ENCODE measurements at places on chromosomes 2 and 18. TPM values are rescaled to one million over a fixed set of nuclear protein-coding genes. Genes with fewer than 3 reads are reported as not detected.
A peak's percentile ranks its signal among the peaks of the same experiment; 100 is the strongest.

GRCh38 chr2:39183673-39184072, 60.1 kb downstream of the CDKL4 start:
- H3K36me3 ChIP-seq = no peaks in the 10 kb centered on the region
- no peak overlapping the region for H3K27ac ChIP-seq

FBLN7 gene
- polyA plus RNA-seq = not detected

GRCh38 chr2:241111440-241111805, 9.3 kb upstream of the MTERF4 start:
- no peaks in the 10 kb centered on the region for H3K27me3 ChIP-seq
- peak overlapping the region; percentile 82 for H3K27ac ChIP-seq
- peak overlapping the region; percentile 11 for H3K4me3 ChIP-seq
- DNase-seq = no peak

- H3K36me3 ChIP-seq = no peaks in the 10 kb centered on the region
- peak overlapping the region; percentile 99 for H3K4me3 ChIP-seq
- peaks cover 17% of the 10 kb centered on the region for H3K4me1 ChIP-seq
- no peaks in the 10 kb centered on the region for H3K27me3 ChIP-seq
- no peak for DNase-seq
These were observed 659 bp downstream of the CHMP1B start for GRCh38 chr18:11851806-11852337.

HOXD3 gene
- not detected for polyA plus RNA-seq

Data from GM12878 (cell line).